Stimulated activated CD4-positive, alpha-beta T cell treated with anti-CD3 and anti-CD28 coated beads, Interleukin-2, amount 100 ng/mL, for 48 hours (primary cell): ENCODE measurements at places on chromosomes 7 and 10.

- no peak for DNase-seq
Measured at GRCh38 chr7:73438547-73439409, 5.2 kb downstream of the FZD9 start.

DNA sequence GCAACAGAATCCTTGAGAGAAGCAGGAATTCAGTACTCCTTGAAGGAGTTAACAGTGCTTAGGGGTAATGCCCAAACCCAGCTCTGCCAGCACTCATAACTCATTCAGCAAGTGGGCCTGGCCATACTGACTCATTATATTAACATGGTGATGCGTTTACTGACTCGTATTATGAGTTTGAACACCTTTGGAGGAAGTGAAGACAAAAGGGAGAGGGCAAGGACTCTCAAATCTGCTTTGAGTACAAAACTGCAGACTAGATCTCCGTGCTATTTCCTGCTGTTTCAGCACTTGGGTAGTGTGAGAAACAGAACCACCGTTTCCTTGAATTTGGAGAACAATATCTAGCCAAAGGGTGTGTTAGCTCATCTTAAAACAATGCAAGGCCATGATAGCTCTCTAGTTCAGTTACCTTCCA lies 30.8 kb downstream of the SLC16A9 start:
- DNase-seq: no peak

GRCh38 chr7:38335128-38335491 lies 61.7 kb upstream of the TARP start:
- no peak for DNase-seq

DNA sequence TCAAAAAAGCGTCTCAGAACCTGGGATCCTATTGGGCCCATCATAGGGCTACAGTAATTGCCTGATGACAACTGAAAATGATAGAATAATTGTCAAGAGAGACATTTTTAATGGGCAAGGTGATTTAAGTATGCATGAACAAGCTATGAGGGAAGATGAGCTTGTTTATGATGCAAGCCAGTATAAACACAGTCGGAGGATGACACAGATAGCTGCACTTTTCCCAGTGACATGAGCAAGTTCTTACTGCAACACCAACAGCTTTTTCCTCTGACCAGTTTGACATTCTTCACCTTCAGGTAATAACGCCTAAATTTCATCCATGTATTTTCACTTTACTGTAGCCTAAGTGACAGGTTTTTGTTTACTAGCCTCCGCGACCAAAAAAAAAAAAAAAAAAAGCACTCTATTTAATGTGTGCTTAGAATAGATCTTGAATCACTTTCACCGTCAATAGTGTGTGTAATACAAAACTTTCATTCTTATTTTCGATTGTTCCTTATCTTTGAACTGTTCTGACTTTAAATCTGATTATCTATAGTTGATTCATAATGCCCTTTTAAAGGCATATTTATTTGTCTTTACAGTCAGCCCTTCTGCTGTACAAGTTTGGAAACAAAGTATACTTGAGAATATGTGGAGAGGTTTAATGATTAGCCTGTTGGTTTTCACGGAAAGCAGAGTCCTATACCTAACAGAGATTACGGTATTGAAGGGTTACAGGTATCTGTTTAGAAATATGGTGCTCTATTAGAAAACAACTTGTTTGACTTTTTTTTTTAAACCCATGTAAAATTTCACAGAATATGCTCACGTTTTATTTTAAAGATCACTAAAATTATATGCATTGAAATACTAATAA lies 1.7 kb downstream of the FOXP2 start:
- DNase-seq: no peak

DNA sequence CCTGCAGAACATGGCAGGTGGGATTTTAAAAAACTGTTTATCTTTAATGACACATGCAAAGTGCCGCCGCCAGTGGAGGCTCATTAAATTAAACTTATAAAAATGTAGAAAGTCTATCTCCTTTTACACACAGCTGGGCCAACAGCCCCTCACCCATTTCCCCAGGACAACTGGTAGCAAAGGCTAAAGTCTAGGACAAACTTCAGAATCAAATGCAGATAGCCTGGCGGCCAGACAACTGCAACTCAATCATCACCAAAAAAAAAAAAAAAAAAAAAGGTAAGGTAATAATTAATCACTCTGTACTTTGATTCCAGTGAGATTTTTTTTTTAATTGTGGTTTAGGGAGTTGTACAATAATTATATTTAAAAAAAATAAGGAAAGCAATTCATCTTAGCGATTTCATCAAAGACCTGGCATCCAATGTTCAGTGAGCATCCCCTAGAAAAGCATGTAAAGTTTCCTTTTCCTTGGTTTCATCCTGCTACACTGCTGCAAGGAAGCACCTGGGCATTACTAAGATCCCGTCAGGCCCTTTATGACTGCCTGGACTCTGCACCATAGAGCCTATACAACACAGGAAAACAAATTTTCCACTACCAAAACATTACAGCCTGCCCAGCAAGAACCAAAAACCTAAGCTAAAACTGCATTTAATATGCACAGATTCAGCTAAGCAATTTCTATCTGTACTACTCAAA lies 98.5 kb downstream of the GRB10 start:
- DNase-seq: no peak

GRCh38 chr7:31788445-31788844 lies 101.4 kb downstream of the PPP1R17 start:
- no peak for DNase-seq

GRCh38 chr7:104984585-104985258 lies 29.3 kb upstream of the KMT2E start:
- DNase-seq: no peak

DNA sequence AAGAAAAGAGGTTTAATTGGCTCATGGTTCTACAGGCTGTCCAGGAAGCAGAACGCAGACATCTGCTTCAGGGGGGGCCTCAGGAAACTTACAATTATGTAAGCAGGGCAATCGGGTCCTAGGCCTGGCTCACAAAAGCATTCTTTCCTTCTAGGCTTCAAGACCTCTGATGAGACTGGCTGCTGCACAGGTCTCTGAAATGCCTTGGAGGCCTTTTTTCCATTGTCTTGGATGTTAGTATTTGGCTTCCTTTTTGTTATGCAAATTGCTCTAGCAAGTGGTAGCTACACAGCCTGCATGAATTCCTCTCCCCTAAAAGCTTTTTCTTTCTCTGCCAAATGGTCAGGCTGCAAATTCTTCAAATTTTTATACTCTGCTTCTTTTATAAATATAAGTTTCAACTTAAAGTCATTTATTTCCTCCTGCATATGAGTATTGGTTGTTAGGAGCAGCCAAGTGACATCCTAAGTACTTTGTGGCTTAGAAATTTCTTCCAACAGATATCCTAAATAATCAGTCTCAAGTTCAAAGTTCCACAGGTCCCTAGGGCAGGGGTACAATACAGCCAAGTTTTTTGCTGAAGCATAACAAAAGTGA lies 83.1 kb upstream of the SEMA3A start:
- no peak for DNase-seq

DNA sequence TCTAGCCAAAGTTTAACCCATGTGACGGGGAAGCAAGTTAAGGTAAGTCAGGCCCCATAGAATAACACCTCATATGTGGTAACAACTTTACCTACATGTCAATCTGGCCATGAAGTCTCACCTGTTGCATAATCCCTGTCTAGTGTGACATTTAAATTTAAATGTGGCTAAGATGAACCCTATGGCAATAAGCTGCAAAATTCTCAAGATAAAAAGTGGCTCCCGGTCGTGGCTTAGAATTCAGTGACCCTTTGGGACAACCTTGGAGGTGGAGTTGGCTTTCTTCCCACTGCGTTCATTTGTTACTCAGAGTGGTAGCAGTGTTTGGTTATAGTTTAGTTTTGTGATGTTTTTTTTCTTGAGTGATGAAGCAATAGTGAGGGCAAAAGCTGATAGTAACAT lies 90.6 kb downstream of the ARID5B start:
- no peak for DNase-seq

DNA sequence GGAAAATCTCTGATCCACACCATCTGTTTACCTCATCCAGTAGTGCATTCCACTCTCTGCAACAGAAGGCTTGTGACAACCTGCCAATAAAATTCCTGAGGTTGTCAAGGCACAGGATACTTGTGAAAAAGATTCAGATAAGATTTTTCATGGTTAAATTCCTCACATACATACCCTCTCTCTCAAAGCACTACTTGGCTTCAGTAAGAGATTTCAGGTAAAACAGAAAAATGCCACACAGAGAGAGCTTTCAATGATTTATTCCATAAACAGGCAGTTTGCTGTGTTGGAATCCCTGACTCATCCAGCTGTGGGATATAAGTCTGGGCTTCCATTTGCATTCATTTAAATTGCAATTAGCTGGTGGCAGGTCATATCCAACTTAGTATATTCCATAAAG lies 99.7 kb upstream of the CAV2 start:
- DNase-seq: no peak

GRCh38 chr10:850093-850492 lies 81.4 kb downstream of the LARP4B start:
- DNase-seq: no peak

- DNase-seq: no peak
Measured at GRCh38 chr7:85074016-85074415, 112.8 kb downstream of the SEMA3D start.
